ENCODE measurements at places on chromosomes 12 and 14.

- no peak for DNase-seq
These were observed 74.3 kb downstream of the MAP1LC3B2 start for GRCh38 chr12:116633476-116633875.

GRCh38 chr12:111730420-111730819, 36.3 kb upstream of the ALDH2 start:
- no peak for DNase-seq

GRCh38 chr14:51462182-51462581, 189.5 kb upstream of the FRMD6 start:
- DNase-seq = no peak

GRCh38 chr12:102990419-102990818, 32.9 kb downstream of the ASCL1 start:
- no peak for DNase-seq

DNA sequence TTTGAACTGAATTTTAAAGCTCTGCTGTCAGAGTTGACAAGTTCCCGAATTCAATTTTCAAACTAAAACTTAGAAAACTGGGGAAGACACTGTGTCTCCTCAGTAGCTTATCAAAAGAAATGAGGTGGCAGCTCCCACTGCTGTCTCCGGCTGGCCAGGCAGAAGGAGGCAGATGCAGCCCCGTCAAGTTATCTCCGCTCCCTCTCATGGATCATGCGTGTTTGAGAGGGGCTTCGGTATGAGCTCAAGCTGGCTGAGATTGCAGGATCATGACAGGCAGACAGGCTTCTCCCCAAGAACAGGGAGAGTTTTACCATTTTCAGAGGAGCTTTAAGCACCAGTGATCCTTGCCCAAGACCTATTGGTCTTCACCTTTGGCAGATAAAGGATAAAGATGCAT, 88.8 kb downstream of the NEDD1 start:
- DNase-seq = no peak

DNA sequence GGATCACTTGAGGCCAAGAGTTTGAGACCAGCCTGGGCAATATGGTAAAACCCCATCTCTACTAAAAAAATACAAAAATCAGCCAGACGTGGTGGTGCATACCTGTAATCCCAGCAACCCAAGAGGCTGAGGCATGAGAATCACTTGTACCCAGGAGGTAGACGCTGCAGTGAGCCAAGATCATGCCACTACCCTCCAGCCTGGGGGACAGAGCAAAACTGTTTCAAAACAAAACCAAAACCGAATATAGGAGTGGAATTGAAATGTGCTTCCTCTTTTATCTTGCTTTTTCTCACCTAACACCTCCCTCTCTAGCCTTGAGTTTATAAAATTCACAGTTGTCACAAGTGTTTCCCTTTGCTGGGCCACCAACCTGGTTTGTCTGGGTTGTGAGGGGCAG, 181.9 kb downstream of the PAH start:
- DNase-seq = no peak

DNA sequence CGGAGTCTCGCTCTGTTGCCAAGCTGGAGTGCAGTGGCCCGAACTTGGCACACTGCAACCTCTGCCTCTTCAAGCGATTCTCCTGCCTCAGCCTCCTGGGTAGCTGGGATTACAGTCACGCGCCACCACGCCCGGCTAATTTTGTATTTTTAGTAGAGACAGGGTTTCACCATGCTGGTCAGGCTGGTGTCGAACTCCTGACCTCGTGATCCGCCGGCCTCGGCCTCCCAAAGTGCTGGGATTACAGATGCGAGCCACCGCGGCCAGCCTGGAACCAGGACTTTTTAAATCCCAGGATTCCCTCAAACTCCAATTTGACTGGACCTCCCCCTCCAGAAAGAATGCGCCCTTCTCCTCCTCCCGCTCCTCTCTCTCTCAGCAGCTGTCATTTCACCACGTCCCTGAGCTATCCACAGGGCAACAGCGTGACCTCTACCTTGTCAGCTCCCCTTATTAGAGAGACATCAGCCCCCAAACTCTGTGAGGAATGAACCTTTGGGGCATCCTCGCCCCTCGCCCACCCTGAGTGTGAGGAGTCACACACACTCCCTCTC, 2.0 kb downstream of the ESYT1 start:
- DNase-seq = no peak

DNA sequence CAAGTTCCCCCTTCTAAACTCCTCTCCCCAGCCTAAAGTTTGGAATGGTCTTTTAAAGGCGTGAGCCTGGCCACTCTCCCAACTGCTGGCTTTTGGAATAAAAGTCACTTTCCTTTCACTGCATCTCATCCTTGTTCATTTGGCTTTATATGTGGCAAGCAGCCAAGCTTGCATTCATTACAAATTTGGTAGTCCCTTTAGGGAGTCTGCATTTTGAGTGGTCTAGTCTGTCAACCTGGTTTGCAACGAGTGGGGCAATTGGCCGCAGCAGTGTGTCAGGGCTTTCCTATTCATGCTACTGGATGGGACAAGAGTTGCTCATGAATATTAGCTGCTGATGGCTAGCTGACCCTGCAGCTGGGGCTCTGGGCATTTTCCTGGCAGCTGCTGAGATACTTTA, 57.0 kb downstream of the CATSPERB start:
- no peak for DNase-seq

DNA sequence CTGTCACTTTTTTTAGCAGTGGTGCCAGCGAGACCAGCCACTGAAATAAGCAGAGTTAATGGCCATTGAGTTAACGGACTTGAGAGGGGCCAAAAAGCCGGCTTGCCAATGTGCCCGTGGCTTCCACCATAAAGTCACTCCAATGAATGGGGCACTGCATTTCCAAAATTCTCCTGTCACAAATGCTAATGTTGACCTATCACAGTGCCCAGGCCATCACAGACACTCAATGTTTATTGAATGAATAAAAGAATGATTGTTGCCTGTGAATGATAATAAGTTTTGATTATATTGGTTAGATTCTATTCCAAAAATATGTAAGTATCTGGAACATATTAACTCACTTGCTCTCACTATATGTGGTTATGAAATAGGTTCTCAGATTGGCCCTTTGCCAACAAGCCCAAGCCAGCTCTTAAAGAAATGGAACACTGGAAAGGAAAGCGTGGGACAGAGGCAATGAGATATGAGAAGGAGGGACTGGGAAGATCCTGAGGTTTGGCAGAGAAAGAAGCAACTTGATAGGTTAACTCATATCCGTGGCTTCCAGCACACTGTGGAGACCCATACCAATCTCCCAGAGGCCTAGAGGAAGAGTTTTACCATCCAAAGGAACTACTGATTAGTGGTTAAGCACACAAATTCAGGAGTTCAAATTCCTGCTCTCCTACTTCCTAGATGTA, 108.7 kb downstream of the BTG1 start:
- DNase-seq = no peak

DNA sequence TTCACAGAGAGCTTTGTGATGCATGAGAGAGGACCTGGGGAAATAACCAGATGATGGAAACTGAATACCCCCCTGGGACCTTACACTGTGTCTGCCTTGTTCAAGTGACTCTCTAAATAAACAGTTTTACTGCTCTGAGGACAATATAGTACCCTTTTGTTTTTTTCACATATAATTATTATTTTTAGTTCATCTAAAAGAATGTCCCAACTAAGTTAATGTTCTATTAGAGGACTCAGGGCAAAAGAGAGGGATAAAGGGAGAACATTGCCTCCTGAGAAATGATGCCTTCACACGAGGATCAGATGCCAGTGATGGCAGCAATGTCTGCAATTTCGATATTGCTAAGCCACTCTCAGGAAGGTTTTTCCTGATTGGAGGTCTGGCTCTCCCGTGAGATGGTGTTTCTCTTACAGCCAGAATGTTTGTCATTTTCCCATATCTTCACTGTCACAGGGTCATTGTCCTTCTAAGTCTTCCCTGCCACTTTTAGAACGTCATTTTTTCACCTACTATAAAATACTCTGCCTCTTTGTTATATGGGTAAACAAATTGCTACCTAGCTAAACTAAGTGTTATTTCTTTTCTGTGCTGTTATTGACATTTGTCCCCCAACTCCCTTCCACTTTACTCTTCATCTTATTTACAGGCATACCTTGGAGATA, 201.6 kb downstream of the RAD51B start:
- no peak for DNase-seq

- DNase-seq = no peak
These were observed 5.7 kb upstream of the PAWR start for GRCh38 chr12:79696416-79696815.

- no peak for DNase-seq
These were observed 614.6 kb upstream of the ATP2B1 start for GRCh38 chr12:90323217-90323616.

- DNase-seq = no peak
These were observed 130.8 kb upstream of the C14orf180 start for GRCh38 chr14:104448721-104449120.

DNA sequence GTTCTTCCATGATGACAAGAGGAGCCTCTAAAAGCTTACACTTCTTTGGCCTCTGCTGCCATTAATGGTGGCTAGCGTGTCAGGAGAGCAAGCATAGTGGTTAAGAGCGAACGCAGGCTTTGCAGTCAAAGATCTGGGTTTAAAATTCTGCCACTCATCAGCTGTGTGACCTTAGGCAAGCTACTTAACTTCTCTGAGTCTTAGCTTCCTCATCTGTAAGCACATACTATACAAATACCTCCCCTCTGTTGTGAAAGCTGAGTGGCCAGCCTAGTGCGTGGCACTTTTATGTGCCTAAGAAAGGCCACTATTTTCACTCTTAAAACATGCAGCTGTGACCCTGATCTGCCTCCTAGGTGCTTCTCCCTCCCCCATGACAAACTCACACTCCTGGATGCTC, 11.6 kb downstream of the APPL2 start:
- no peak for DNase-seq

GRCh38 chr12:78473136-78473535, 391.4 kb upstream of the SYT1 start:
- DNase-seq = no peak

- no peak for DNase-seq
These were observed 29.5 kb downstream of the PPP4R4 start for GRCh38 chr14:94203473-94204210.

DNA sequence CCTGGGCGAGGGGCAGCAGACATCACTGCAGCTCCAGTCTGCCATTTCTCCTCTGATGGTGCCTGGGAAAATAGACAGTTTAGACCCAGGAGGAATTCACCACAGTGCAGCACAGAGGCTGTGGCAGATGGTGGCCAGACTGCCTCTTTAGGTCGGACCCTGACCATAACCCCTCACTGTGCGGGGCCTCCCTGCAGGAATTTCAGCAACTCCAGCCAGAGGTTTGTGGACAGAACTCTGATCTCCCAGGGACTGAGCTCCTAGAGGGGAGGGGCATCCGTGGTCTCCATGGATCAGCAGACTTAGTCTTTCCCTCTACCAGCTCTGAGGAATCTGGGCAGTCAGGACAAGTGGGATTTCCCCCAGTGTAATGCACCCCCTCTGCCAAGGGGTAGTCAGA, 106.5 kb downstream of the ZC3H14 start:
- no peak for DNase-seq

Data from coronary artery (tissue), 2 donors.